ENCODE measurements at places on chromosomes 3 and 15.
A peak's percentile ranks its signal among the peaks of the same experiment; 100 is the strongest.

DNA sequence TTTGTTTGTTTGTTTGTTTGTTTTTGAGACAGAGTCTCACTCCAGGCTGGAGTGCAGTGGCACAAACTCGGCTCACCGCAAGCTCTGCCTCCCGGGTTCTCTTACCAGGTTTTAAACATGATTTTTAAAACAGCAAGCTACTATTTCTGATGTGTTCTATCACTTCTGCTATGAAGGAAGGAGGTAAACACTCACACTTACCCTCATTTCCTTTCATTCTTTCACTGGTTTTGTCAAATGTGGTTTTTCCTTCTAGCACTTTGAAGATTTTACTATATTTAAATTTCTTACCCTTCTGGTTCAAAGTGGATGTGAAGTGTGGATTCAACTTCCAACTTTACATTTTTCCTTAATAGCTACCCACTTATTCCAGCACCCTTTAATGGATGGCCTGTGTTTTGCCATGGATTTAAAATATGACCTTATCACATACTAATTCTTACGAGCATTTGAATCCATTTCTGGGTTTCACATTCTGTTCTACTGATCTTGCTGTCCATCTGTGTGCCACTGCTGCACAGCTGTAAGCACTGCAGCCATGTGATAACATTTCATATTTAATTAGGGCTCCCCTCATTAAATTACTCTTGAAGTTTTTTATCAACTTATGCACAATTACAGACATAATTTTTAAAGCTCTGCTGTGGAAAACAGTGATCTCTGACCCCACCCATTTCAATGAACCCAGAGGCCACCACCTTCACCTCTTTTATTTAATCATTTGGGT, 42.3 kb downstream of the TXNRD3 start:
- no peak for DNase-seq

- DNase-seq, result no peak
Measured at GRCh38 chr3:10193692-10194327, 29.1 kb downstream of the IRAK2 start.

DNA sequence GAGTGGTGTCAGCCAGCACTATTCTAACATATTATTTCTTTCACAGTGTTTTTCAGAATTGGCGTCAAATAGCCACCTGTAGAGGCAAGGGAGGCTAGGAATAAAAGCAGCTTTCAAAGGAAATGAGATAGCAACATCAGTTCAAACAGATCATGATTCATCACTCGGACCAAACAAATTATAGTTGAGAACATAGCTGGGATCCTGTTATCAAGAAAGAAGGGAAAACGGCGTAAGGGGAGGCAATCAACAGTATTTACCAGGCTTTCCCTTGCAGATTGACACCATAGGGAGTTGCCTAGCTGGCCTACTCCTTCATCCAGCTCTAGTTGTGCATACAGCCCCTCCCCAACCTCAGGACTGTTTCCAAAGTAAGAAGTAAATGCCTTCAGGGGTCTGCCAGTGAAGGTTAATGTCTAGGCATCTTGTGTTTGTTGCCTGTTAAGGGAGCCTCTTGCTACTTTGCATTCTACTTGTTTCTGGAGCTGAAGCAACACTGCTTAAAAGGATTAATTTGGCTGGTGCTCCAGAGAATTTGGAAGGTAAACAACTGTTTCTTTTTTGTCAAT, 286.5 kb downstream of the NSUN3 start:
- DNase-seq, result no peak

- DNase-seq, result no peak
Measured at GRCh38 chr3:44996556-44996969, 20.5 kb downstream of the EXOSC7 start.

GRCh38 chr15:82804575-82804949, 1.3 kb downstream of the FSD2 start:
- no peak for DNase-seq

DNA sequence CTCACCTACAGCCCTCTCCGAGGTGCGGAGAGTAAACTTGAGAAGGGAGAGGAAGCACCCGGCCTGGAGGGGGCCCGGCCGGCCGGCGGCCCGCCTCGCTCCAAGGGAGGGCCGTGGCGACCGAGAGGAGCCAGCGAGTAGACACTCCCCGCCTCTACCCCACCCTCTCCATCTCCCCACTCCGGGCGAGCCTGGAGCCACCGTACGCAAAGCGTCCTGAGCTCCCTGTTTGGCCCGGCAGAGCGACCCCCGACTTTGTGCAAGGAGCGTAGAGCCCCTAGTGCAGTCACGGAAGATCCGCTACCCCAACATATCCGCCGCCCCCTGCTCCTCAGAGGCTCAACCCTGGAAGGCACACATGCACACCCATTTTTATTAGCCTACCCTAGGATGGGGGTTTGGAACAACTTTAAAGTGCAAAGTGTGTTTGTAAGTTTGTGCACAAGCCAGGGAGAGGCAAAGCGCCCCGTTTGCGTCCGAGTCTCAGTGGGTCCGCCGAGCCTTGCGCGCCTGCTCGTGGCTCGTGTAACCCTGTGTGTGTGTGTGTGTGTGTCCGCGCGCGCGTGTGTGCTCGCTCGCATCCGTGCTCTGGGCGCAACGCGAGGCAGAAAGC, 508 bp upstream of the SMAD6 start:
- DNase-seq, result no peak

- DNase-seq, result no peak
Measured at GRCh38 chr3:144018776-144019175, 47.2 kb downstream of the DIPK2A start.

DNA sequence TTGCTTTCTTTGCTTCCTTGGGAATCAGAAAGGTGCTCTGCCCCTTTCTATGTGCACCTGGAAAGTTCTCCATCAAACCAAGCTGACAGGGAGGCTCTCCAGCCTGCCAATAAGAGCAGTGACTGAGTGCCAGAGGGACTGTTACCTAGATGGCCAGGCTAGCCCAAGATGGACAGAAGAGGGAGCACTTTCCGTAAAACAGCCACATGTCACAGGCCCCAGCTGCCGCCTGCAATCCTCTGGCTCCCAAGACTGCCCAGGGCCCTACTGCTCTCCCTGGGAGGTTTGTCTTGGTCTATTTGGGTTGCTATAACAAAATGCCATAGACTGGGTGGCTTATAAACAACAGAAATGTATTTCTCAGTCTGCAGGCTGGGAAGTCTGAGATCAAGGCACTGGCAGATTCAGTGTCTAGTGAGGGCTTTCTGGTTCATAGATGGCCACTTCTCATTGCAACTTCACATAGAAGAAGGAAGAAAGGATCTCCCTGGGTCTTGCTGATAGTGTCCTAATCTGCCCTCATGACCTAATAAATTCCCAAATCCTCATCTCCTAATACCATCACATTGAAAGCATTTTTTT, 72.3 kb downstream of the TAMM41 start:
- DNase-seq, result no peak

- DNase-seq, result no peak
Measured at GRCh38 chr3:150049317-150049716, 78.6 kb upstream of the PFN2 start.

DNA sequence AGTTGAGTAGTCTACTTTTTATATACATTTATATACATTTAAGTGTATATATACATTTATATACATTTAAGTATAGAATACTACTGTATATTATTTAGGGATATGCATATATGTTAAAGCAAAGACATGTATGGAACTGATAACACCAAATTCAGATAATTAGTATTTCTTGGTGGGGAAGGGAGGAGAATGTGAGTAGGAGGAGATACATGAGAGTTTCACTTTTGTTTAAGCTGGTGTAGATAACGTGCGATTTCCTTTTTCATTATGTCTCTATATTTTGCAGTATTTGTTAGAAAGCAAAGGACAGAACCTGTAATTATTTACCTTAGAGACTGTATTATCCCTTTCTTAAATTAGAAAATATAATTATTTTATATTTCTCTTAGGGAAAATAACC, 16.6 kb upstream of the NIT2 start:
- DNase-seq, result no peak

- DNase-seq, result no peak
Measured at GRCh38 chr3:169327546-169328356, 335.8 kb downstream of the MECOM start.

GRCh38 chr3:127025456-127025855, 42.5 kb downstream of the PLXNA1 start:
- DNase-seq, result no peak

DNA sequence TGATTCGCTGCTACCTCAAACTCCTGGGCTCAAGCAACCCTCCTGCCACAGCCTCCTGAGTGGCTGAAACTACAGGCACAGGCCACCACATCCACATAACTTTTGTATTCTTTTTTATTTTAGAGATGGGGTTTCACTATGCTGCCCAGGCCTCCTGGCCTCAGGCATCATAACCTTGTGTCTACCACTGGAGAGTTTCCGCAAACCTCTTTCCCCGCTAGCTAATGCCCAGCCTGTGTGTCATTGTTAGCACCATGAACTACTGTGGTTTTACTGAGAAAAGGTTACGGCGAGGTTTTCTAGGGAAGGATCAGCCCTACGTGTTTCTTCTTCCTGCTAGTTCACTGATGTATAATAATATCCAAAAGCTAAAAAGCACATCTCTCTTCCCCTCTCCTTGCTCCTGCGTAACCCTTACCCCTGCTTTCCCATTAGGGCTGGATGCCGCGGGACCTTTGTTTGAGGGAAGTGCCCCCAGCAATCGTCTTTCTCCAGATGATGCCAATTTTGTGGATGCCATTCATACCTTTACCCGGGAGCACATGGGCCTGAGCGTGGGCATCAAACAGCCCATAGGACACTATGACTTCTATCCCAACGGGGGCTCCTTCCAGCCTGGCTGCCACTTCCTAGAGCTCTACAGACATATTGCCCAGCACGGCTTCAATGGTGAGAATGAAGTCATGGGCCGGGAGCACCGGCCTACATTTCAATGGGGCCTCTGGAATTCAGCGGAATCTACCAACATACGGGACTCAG, 113.7 kb downstream of the LIPC start:
- peak; percentile 33 for DNase-seq

DNA sequence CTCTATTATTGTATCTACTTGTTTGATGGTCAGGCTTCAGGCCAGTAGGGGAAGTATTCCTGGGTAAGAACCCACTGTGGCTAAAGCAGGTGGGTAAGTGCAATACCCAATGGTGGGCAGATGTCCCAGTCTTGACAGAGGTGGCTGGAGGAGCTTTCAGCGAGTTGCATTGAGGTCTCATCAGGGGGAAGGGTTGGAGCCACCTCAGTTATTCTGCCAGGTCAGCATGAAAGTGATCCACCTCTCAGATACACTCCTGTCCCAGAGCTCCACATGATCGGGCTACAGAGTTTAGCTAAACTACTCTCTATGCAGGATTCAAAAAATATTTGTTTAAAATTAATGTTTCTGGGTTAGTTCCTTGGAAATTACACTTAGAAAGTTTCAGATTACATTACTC, 95.8 kb upstream of the WNT7A start:
- no peak for DNase-seq

DNA sequence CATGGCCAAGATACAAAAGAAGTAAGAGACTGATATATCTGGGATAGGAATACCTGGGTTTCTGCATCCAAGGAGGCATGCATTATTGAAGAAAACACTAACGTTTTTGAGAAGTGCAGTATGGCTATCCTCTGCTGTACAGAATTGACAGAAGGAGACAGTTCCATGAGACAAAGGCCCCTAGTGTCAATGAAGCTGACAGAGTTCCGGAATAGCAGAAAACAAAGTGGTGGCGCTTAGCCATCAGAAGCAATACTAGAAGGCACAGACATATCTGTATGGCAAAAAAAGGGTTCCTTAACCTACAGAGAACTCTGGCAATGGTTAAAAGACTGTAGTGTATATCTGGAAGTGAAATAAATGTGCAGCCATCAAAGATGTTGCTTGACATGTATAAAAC, 77.8 kb downstream of the VGLL3 start:
- DNase-seq, result no peak

GRCh38 chr3:16511681-16512434, 1.6 kb downstream of the RFTN1 start:
- DNase-seq, result peak; percentile 83

- DNase-seq, result no peak
Measured at GRCh38 chr3:52982839-52983238, 63.0 kb downstream of the SFMBT1 start.

GRCh38 chr3:105853801-105854432, 14.9 kb downstream of the CBLB start:
- DNase-seq, result no peak

GRCh38 chr15:57228395-57228794, 147.9 kb upstream of the CGNL1 start:
- DNase-seq, result no peak

DNA sequence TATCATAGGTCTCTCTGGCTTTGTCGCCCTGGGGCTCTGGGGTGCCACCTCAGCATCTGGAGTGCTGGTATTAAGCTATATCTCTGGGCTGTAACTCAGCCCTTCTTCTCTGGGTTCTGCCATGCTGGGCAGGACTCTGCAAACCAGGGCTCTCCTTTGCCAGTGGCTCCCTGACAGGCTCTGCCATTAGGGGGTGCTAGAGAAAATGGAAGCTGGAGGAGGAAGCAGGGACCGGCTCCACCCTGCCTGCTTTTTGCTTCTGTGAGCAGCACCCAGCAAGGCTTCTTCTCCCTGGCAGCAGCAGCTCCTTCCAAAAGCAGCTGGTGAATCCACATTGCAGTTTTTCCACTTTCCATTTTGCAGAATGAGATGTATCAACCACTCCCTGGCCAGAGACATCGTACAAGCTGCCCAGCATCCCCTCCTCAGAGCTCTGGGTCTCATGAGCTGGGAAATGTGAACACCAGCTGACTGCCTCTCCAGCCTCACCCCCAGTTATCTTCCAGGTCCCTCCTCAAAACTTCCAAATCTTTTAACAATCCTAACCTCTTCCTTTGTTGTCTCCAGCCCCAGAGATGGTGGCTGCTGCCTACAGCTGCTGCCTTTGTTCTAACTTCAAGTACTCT, 165.0 kb downstream of the ABHD5 start:
- no peak for DNase-seq

DNA sequence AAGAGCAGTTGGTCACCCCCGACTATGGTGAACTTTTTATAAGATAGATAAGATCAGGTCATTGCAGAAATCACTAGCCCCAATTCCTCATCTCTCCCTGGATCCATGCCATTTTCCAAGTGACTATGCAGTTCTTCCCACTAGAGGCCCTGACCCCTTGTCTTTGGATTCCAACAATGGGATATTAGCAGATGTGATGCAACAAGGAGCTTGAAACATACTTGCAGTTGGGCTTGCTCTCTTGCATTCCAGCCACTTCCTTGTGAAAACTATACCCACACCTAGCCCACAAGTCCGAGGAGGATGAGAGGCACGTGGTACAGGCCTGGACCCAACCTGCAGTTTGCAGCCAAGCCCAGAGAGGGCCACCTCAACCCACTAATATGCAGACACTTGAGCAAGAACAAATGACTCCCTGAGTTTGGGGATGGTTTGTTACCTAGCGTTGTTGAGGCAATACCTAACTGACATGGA, 60.6 kb downstream of the SUCLG2 start:
- no peak for DNase-seq

DNA sequence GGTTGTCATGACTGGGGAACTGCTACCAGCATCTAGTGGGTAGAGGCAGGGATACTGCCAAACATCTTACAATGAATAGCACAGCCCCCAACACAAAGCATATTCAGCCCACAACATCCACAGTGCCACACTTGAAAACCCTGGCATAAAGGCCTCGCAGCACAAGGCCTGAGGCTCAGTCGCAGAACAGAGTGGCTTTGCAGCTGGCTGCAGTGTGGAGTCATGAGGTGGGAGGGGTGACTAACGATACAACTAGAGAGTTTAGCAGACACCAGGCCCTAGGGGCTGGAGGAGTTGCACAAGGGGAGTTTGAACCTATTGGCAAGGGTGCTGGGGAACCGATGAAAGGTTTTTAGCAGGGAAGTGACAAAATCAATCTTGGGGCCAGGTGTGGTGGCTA, 32.1 kb downstream of the GRK7 start:
- no peak for DNase-seq

- DNase-seq, result no peak
Measured at GRCh38 chr15:42456971-42457370, 34.0 kb downstream of the ZNF106 start.
